Cardiac septum (tissue), 1 donor: ENCODE measurements at places on chromosomes 2 and 18.

DNA sequence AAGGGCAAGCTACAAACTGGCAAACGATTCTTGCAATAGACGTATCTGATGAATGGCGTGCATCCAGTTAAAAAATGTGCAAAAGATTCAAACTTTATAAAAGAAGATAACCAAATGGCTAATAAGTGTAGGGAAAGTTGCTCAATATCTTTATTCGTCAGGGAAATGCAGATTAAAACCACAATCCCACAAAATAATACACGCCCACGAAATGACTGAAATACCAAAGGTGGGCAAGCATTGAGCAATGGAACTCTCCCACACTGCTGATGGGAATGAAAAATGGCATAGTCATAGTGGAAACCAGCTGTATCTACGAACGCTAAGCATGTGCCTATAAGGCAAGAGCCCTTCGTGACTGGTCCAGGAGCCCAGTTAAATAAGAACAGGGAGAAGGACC is 168.6 kb upstream of the SIX2 start:
- no peak for DNase-seq

GRCh38 chr2:197445746-197446145 is 7.6 kb upstream of the COQ10B start:
- no peak for DNase-seq

GRCh38 chr2:111983478-111984212 is 71.4 kb upstream of the TMEM87B start:
- no peak for DNase-seq

DNA sequence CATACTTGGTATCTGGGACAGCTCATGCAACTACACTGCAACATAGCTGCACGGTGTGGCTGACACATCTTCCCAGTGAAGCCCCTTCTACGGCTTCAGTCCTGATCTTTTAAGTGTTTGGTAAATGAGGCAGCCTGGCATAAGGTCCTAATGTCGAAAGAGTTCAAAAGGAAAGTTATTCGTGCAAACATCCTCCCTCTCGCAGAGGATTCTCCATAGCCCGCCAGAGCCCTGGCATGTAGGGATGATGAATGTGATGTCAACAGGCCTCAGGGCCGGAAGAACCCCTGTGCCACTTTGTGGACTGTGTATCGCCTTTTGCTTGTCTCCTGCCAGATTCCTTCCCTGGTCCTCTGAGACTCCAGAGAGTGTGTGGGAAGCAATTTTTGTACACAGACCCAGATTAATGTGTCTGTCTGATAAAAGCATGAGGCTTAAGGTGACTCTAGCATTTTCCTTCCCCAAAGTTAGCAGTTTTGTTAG is 88.5 kb downstream of the SOCS6 start:
- no peak for DNase-seq

- DNase-seq, result no peak
These were observed 127.3 kb upstream of the TACR1 start for GRCh38 chr2:75326645-75327044.

DNA sequence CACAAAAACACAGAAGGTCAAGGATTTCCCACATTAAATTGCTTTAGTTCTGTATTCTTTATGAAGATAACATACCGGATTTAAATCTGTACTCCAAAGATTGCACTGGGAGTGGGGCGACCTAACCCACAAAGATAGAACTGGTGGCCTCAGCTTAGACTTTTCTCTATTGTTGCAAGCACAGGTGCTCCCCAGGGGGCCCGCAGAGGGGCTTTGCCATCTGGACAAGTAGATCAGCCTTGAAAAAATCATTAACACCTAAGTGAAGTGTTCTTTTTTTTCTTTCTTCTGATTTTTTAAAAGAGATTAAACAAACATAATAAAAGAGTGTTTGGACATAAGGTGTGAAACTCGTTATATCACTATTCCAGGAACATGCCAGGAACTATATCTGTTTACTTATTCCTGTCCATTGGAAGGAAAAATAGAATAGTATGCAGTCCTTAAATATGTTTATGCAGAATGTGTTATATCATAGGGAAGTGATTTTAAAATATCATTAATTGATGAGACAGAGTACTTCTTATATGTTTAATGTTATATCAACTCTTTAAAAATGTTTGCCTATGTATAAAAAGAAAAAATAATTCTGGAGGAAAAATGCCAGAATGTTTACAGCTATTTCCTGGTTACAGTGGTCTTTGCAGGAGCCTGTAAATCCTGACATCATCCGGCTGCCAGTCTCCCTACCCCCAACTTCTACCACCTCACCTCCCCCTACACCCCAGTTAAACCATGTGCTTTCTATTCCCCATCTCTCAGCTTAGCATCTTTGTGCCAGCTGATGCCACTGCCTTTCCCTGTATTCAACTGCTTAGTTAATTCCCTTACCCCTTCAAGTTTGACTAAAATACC is 679.2 kb downstream of the CNTNAP5 start:
- no peak for DNase-seq

DNA sequence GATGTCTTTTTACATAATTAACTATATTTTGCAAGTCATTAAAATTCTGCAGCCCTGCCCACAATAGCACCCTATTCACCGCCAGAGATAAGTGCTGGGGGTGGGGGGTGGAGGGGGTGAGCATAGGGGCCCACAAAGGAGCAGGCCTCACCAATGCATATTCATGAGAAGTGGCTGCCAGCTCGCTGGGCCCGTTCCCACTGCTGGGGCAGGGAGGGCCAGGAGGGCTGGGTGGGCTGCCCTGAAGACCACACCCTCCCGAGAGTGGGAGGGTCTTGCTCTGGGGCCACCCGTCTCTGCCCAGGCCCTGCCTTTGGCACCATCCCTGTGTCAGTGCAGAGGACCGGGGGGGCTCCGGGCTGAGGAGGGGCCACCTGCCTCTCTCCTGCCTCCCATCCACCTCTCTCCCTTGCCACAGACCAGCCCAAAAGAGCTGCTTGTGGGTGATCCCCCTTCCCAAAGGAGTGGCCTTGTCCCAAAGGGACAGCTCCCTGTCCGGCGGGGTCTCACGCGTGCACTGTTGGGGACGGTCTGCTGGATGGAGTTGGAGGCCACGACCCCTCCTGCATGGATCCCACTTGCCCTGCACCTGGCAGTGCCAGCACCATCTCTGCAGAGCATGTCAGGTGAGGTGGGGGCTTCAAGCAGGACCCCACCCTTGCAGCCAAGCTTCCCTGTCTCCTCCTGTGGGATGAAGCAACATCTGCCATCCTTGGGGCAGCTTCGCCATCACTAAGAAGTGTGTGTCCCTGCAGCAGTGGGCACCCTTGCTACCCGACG is 138.8 kb upstream of the GPC1 start:
- peak; percentile 72 for DNase-seq

GRCh38 chr2:159227467-159227866 is 59.0 kb downstream of the WDSUB1 start:
- DNase-seq, result no peak

DNA sequence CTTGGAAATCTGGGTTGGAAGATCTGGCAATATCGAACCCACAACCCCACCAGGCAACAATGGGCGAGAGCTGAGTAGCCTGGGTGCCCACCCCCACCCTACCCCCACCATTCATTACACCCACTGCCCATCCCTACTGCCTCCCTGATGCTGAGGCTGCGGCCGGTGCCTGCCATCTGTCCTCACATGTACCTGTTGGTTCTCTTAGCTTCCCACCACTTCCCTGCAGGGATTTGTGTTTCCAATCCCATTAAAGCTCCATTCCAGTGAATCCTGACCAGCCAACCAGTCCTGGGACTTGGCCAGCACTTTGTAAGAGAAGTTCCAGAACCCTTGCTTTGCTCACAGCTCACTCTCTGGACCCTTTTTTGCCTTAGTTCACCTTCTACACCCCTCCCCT is 163.0 kb upstream of the SH3BP4 start:
- no peak for DNase-seq

DNA sequence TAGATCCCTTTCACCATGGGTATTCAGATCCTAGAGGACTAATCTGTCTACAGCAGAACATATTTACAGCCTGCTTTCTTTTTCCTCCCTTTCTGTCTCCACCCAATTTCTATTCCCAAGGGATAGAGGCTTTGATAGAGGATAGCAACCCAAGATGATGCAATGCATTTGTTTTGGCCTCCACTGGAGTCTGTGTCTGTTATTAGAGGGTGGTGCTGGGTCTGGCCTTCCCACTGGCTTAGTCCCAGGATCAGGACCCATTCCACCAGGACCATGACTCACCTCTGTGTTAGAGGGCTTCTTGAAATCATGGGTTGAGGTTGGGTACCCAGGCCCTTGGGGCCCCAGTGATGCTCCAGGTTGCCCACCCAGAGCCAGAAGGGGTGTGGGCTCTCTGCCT is 239.7 kb upstream of the TNP1 start:
- no peak for DNase-seq

DNA sequence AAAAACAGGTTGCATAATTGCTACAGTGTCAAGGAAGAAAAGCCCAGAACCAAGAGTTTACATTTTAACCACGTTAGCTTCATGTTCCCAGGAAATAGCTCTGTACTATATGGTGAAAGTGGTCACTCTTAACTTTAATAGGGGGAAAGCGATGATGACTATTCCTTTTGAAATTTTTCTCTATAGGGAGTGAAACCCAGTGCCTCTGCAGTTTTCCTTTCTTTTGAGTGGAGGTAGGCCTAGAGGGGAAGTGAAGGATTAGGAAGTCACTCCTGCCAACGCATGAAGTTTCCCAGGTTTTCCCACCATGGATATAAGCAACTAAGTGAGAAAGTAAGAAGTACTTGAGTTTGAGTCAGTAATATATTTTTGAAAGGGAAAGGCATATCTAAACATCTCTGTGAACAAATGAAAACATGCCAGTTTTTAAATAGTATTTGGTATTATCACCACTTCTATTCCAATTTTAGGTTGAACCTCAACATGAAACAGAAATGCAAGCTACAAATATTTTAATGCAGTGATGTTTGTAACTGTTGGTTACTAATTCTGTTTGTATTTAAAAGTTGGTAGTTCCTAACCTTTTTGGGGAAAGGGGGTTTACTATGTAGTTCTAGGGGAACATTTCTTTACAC is 91.9 kb downstream of the VRK2 start:
- no peak for DNase-seq

DNA sequence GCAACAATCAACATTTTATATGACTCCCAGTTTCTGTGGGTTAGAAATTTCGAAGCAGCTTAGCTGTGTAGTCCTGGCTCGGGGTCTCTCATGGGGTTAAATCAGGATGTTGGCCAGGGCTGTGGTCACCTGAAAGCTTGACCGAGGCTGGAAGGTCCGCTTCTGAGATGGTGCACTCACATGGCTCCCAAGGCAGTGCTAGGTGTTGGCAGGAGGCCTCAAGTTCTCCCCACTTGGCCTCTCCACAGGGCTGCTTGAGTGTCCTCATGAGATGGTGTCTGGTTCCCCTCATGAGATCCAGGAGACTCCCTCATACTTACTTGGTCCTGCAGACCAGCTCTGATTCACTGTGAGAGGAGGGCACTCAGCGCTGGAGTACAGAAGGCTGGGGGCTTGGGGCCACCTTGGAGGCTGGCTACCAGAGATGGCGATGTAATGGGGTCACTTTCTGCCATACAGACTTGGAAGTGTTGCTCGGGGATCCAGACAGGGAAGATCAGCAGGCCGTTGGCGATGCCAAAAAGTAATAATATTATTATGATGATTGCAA is 98.8 kb downstream of the INHBB start:
- peak; percentile 58 for DNase-seq

GRCh38 chr2:117832905-117833613 is 18.6 kb downstream of the DDX18 start:
- DNase-seq, result no peak
